ENCODE measurements at places on chromosomes 6 and 20.

DNA sequence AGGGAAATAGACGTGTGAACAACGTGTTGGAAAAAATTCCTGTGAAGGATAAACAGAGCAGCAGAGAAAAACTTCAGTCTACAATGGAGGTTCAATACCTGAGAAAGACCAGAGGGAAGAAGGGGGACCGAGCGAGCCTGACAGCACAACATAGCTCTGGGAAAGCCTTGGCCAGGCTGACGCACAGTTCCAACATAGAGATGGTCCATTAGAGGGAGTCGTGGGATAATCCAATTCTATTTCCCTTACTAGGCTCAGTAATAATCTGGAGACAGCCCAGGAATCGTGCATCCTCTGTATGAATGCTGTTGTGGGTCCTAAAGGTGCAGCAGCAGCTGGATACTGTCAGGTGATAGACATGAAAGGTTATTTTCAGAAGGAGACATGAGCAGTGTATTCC, 370.8 kb upstream of the BTBD3 start:
- no peak for DNase-seq

DNA sequence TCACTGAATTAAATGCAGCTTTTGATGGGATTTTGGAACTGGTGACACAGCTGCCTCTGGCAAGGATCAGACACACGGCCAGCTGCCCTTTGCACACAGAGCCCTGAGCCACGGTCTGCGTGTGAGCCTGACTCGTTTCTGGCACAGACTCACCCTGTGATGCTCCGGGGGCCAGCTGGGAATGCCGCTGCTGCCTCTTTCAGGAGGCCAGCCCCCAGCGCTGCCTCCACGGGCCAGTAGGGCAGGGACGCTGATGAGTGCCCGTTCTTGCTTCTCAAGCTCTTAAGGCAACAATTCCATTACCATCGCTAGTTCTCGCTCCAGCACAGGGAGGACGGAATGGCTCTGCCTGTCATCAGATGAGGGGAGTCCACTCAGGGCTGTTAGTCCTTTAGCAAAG, 61.6 kb downstream of the IRF4 start:
- no peak for DNase-seq

GRCh38 chr6:12715437-12715836, 1.1 kb upstream of the PHACTR1 start:
- DNase-seq = no peak

- no peak for DNase-seq
Observed at GRCh38 chr20:57375652-57376230, 15.5 kb upstream of the RBM38 start.

- DNase-seq = no peak
Observed at GRCh38 chr6:34333858-34334257, 58.6 kb downstream of the NUDT3 start.

All from CD4-positive, alpha-beta T cell treated with Interleukin-4 for 4 hours (primary cell).